CD14-positive monocyte (primary cell): ENCODE measurements at places on chromosomes 5 and 9.

DNA sequence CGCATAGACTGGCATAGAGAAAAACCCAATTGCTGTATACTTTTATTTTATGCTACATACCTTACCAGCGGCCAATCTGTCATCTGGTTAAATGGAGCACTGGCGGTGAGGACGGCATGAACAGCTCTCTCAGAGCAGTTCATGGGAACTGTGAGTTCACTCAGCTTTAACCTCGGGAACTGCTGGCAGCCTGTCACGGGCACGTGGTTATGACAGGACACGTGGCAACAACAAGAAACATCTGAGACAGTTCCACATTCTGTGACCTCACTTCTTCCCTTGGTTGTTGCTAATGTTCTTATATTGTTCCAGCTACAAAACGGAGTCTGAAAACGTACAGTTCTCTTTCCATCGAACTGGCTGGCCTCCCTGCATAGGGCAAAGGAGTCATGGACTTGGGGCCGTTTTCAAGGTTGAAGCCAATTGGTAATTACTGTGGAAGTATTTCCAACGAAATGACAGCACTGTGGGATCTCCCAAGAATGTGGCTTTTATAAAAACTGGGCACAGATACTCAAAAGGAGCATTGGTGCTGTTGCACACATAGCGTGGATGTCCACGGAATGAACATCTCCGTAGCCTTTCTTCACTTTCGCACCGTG, 246.3 kb upstream of the DAP start:
- DNase-seq = peak; percentile 20
- no peak overlapping the region for H3K4me3 ChIP-seq
- no peak overlapping the region for H3K27ac ChIP-seq
- H3K27me3 ChIP-seq = no peaks in the 10 kb centered on the region
- H3K36me3 ChIP-seq = no peaks in the 10 kb centered on the region
- H3K4me1 ChIP-seq = no peaks in the 10 kb centered on the region

DNA sequence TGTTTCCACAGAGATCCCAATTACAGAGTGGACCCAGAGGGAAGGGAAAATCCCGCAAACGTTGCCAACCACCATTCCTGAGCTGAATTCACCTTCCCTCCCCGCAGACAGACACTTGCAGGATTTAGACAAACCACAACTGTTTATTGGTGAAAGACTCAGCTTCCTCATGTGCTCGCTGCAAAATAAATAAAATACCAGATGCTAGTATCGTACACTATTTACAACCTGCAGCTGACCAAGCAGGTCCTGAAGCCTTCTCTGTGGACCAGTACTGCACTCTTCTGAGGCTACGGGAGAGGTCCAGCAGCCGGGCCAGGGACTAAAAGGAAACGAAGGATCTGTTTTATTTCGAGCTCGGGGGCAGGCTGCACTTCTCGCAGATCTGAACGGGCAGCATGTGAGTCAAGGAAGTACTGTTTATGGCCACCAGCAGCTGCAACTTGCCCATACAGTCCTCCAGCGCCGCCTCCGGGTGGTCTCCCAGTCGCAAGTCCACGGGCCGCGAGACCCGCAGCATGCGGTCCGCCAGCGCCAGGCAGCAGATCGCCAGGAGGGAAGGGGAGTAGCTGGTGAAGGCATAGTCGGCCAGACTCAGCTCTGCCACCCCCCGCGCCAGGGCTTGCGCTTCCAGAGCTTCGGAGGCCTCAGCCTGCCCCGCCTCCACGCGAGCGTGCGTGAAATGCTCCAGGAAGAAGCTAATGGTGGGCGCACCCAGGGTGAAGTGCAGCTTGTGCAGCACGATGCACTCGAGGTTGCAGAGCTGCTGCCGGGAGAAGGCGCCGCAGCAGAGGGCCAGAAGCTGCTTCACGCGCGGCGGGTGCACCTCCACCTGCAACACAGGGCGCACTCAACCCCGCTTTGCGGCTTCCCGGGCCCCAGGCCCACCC, 2.1 kb downstream of the CCNO start:
- no peak for DNase-seq
- H3K27me3 ChIP-seq = peaks cover 96% of the 10 kb centered on the region
- H3K4me1 ChIP-seq = peaks cover 34% of the 10 kb centered on the region
- no peaks in the 10 kb centered on the region for H3K36me3 ChIP-seq
- H3K27ac ChIP-seq = no peak overlapping the region

DNA sequence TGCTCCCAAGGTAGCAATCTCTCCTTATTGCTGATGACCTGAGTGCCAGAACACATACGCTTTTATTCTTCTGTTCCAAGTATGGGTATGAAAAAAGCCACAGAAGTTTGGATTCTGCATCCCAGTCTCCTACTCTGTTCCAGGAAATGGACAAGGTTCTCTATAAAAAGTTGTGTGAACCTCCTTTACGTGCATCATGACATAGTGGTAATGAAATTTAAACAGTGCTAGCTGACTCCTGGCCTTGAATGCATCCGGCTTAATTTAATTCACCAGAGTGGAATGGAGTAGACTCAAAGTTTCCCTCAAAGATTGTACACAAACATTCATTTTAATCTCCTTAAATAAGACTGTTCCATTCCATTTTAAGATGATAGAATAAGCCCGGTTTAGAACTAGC, 68.9 kb downstream of the LURAP1L start:
- DNase-seq = no peak
- H3K4me3 ChIP-seq = no peak overlapping the region
- no peaks in the 10 kb centered on the region for H3K4me1 ChIP-seq
- H3K27ac ChIP-seq = no peak overlapping the region
- no peaks in the 10 kb centered on the region for H3K36me3 ChIP-seq

GRCh38 chr9:99305820-99306811, 84.0 kb downstream of the SEC61B start:
- no peaks in the 10 kb centered on the region for H3K27me3 ChIP-seq
- DNase-seq = no peak
- no peaks in the 10 kb centered on the region for H3K4me1 ChIP-seq
- no peaks in the 10 kb centered on the region for H3K36me3 ChIP-seq
- H3K27ac ChIP-seq = no peak overlapping the region

- no peaks in the 10 kb centered on the region for H3K27me3 ChIP-seq
- H3K4me3 ChIP-seq = no peak overlapping the region
- H3K27ac ChIP-seq = no peak overlapping the region
- H3K4me1 ChIP-seq = peaks cover 4% of the 10 kb centered on the region
- DNase-seq = no peak
Measured at GRCh38 chr9:89945133-89945532, 340.3 kb downstream of the GADD45G start.

DNA sequence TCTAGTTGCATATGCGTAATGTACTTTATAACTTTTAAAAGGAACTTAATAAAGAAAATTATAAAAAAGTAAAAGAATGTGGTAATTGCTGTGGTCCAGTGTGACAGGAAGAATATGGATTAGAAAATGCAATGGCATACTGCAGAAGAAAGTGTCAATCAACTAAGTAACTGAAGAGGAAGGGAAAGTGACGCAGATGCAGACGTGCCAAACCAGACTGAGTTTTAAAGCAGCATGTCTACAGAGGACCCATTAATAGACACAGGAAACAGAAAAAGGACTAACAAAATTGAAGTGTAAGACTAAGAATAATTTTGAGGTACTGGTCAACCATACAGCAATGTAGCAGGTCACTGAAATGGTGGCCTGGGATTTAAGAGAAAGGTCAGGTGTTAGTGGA, 73.3 kb downstream of the DPYSL3 start:
- no peaks in the 10 kb centered on the region for H3K27me3 ChIP-seq
- DNase-seq = no peak
- H3K4me3 ChIP-seq = peak overlapping the region; percentile 18
- peaks cover 23% of the 10 kb centered on the region for H3K4me1 ChIP-seq

DNA sequence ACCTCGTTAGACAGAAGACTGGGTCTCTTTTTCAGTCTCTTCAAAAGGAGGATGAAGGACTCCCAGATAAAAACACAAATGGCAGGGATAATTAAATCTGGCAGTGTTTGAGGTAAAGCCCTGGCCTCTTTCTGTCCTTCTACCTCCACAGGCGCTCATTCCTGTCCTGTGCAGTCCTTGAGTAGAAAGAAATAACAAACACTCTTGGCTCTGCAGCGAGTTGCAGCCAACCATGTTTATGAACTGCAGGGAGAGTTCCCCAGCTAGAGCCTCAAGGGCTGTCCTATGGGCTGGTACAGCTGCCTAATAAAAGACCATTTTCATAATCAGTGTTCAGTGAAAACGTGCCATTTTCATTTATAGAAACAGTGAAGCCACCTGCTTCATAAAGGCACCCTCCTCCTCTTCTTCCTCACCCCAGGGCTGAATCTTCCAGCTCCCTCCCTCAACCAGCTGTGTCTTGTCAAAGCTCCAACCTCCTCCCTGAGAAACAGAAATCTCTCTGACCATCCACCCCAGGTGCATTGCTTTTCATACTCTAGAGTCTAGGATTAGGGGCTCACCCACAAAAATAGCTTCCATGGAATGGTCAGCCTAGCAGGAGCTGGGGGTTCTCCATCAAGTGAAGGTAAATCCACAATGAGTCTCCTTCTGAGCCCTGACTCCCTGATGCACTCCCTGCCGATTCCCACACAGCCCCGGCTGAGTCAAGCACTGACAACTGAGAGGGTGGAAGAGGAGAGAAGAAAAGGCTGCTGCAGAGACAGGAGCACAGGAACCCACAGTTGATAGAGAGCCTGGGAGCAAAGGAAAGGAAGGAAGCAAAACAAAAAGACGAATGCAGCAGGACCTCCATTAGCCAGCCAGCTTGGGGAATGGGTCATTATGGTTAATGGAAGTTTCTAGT, 150.7 kb downstream of the CMYA5 start:
- H3K4me3 ChIP-seq = no peak overlapping the region
- H3K27me3 ChIP-seq = no peaks in the 10 kb centered on the region
- H3K27ac ChIP-seq = no peak overlapping the region
- H3K36me3 ChIP-seq = no peaks in the 10 kb centered on the region
- no peaks in the 10 kb centered on the region for H3K4me1 ChIP-seq

GRCh38 chr9:5850724-5851122, 17.8 kb upstream of the ERMP1 start:
- no peak overlapping the region for H3K4me3 ChIP-seq
- H3K36me3 ChIP-seq = no peaks in the 10 kb centered on the region

DNA sequence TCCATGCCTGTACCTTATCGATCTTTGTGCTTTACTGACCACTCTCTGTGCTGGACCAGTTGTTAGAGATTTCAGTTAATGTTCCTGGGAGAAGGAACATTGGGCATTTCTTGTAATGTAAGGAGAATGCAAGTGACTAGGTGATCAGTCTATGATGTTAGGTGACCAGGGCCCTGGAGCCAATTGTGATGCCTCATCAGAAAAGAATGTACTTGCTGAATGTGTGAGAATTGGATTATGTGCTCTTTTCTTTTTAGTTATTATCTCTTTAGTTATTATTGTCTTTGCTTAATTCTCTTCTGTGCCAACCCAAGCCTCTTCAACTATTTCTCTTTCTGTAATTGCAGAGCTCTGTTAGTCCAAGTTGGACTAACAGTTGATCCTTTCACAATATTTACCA, 92.9 kb downstream of the LRRC70 start:
- DNase-seq = no peak
- H3K4me1 ChIP-seq = no peaks in the 10 kb centered on the region
- no peak overlapping the region for H3K27ac ChIP-seq
- no peak overlapping the region for H3K4me3 ChIP-seq
- H3K36me3 ChIP-seq = no peaks in the 10 kb centered on the region
- no peaks in the 10 kb centered on the region for H3K27me3 ChIP-seq

DNA sequence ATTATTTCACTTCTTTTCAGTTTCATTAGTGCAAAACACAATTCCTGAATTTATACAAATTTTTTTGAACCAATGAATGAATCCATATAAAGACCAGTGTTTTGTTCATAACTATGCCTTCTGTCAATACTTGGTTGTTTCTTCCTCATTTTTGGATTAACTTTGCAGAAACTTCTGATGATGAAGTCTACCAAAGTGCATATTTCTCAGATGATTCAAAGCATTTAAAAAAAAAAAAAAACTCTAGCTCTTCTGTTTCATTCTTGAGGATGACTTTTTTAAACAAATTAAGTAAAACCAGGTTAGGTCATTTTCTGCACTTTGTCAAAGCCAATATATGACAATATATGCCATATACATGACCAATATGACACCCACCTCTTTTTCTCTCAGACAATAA, 92.6 kb downstream of the CHSY3 start:
- H3K4me1 ChIP-seq = no peaks in the 10 kb centered on the region
- H3K27me3 ChIP-seq = no peaks in the 10 kb centered on the region
- H3K27ac ChIP-seq = no peak overlapping the region
- DNase-seq = no peak

DNA sequence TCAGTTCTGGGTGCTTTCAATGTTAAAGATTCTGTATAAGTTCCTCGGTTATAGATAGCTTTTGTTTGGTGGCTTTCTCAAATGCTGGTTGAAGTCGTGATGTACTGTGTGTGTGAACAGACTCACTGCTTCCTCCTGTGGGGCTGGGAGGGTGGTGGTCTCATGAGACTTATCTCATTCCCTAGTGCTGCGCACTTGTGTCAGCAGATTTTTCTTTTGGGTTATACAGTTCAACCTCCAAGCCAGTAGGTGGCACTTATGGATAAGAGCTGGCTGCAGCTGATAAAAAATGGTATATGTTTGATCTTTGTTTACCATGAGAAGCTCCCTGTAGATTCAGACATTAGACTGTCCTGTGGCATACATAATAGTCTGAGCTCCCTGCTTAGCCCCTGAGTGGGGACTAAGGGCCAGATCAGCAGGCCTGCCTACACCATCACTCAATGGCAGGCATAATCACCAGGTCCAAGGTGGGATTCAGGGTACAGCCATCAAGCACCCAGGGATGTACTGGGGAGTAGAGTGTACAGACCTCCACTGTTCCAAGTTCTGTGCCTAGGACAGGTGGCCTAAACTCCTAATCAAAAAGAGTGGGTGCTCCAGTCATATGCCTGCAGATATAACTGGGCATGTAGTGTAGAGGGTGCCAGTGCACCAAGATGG, 174.2 kb downstream of the OXCT1 start:
- no peak overlapping the region for H3K27ac ChIP-seq
- DNase-seq = no peak
- no peaks in the 10 kb centered on the region for H3K36me3 ChIP-seq
- no peak overlapping the region for H3K4me3 ChIP-seq

- no peaks in the 10 kb centered on the region for H3K27me3 ChIP-seq
- H3K4me1 ChIP-seq = peaks cover 58% of the 10 kb centered on the region
- peak overlapping the region; percentile 91 for H3K4me3 ChIP-seq
- DNase-seq = no peak
- no peaks in the 10 kb centered on the region for H3K36me3 ChIP-seq
Measured at GRCh38 chr5:14580398-14581034, 1.1 kb upstream of the OTULINL start.

GRCh38 chr9:10930081-10930480, 317.3 kb upstream of the PTPRD start:
- no peaks in the 10 kb centered on the region for H3K4me1 ChIP-seq
- no peaks in the 10 kb centered on the region for H3K27me3 ChIP-seq

DNA sequence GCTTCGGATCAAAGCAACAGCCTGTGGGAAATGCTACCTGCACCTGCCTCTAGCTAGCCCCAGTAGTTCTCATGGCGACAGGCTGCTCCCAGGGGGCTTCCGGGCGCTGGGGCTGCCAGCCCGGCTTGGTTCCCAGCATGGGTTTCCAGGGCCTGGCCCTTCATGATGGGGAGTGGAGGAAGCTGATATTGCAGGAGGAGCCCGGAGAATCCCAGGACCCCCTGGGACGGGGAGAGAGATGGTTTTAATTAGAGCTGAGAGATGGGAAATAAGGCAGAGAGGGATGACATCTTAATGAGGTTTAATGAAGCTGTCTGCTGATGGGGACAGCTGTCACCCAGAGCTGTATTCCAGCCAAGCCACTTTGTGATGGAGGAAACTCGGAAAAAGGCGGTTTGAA, 78.6 kb downstream of the CFAP77 start:
- H3K4me3 ChIP-seq = no peak overlapping the region
- peaks cover 31% of the 10 kb centered on the region for H3K27me3 ChIP-seq
- no peak overlapping the region for H3K27ac ChIP-seq
- no peaks in the 10 kb centered on the region for H3K36me3 ChIP-seq
- H3K4me1 ChIP-seq = no peaks in the 10 kb centered on the region

GRCh38 chr9:115849679-115850412, 303.7 kb upstream of the PAPPA start:
- H3K4me3 ChIP-seq = no peak overlapping the region
- H3K4me1 ChIP-seq = no peaks in the 10 kb centered on the region
- no peaks in the 10 kb centered on the region for H3K27me3 ChIP-seq
- no peak for DNase-seq
- H3K27ac ChIP-seq = no peak overlapping the region
